ENCODE measurements at places on chromosomes 11 and 22.

GRCh38 chr11:134584001-134584561, 172.0 kb upstream of the B3GAT1 start:
- no peak for DNase-seq

DNA sequence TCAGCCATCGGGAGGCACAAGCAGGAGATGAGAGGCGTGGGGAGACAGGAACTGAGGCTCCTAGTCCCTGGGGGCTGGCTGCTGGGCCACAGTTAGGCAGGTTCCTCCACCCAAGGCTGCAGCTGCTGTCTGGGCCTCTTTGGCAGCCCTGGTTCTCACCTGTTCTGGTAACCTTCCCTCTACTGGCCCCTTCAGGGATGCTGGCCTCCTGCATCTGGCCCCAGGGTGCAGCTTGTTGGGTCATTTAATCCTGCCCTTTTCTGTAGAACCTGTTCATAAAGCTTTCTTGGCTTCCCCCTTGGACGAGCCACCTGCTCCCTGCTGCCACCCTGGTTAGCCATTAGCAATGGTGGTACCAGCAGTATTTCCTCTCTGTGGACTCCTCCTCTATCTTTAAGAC, 5.5 kb downstream of the USH1C start:
- no peak for DNase-seq

DNA sequence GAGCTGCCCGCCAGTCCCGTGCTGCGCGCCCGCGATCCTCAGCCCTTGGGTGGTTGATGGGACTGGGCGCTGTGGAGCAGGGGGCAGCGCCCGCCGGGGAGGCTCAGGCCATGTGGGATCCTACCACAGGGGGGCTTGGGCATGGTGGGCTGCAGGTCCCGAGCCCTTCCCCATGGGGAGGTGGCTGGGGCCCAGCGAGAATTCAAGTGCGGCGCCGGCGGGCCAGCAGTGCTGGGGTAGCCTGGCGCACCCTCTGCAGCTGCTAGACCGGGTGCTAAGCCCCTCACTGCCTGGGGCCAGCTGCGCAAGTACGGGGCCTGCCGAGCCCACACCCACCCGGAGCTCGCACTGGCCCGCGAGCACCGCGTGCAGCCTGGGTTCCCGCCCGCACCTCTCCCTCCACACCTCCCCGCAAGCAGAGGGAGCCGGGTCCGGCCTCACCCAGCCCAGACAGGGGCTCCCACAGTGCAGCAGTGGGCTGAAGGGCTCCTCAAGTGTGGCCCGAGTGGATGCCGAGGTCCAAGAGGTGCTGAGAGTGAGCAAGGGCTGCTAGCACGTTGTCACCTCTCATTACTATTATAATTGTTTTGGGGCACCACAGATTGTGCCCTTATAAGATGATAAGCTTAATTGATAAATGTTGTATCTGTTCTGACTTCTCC, 333.2 kb downstream of the CASP12 start:
- DNase-seq = no peak

- no peak for DNase-seq
Measured at GRCh38 chr11:72932132-72932570, 117.9 kb downstream of the ATG16L2 start.

- DNase-seq = no peak
Measured at GRCh38 chr22:46843821-46844255, 81.4 kb downstream of the TBC1D22A start.

DNA sequence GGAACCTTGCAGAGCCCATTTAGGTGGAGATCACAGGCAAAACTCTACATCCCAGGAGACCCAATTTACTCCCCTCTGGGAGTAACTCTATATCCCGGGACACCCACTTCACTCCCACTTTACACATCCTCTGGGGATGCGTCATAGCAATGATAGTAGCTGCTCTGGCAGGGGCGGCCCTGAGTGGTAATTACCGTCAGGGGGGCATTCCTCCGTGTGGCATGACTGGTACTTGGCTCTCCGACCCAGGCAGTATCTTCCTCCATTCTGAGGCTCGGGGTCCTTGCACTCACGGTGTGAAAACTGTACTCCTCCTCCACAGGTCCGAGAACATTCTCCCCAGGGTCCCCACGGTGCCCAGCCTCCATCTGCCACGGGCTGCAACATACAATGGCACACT, 17.2 kb downstream of the ADAMTS8 start:
- no peak for DNase-seq

DNA sequence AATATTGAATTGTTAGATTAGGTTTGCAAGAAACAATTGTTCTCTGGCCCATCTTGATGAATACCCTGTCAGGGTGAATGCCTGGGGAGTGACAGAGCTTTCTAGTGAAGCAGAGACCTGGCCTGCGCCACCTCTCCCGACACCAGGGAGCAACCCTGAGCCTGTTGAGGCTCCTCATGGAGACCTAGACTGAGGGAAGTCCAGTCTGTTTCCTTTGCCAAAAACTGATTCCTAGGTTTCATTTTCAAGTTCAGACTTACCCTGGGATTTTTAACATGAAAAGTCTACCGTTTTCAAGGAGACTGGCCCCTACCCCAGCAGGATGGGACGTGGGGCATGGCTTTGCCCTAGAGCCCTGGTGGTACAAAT, 173.7 kb upstream of the SORL1-AS1 start:
- no peak for DNase-seq

- DNase-seq = no peak
Measured at GRCh38 chr22:40203572-40203971, 25.8 kb downstream of the TNRC6B start.

DNA sequence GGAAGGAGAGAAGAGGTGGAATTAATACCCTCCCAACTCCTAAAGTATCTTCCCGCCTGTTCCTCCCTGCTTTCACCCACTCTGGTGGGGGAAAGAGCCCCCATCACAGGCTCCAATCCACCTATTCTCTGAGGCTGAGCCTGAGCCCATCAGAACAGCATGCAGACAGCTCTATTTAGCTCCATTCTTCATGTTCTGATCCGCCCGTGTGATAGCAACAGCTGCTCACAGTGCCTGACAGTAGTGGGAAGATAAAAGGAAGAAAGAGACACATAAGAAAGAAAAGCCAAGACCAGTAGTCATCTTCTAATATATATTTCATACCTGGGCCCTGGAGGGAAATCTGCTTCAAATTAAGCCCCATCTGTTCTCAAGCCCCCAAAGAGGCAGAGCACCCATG, 80.3 kb upstream of the AKIP1 start:
- no peak for DNase-seq

DNA sequence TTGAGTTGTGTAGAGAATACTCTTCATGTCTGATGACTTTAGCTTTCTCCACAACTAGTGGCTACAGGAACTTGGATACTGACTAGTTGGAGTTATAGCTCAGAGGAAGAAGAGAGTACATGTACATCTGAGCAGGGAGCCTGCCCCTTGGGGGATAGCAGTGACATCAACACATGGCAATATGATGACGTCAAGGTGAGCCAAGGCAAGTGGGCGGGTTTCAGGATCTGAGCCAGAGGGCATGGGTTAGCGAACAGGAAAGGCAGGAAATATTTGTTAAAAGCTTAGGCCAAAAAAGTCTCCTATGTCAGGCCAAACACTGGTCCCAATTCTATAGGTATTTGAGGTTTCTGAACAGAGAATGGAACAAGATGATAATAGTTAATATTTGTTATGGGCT, 42.0 kb upstream of the HORMAD2 start:
- no peak for DNase-seq

DNA sequence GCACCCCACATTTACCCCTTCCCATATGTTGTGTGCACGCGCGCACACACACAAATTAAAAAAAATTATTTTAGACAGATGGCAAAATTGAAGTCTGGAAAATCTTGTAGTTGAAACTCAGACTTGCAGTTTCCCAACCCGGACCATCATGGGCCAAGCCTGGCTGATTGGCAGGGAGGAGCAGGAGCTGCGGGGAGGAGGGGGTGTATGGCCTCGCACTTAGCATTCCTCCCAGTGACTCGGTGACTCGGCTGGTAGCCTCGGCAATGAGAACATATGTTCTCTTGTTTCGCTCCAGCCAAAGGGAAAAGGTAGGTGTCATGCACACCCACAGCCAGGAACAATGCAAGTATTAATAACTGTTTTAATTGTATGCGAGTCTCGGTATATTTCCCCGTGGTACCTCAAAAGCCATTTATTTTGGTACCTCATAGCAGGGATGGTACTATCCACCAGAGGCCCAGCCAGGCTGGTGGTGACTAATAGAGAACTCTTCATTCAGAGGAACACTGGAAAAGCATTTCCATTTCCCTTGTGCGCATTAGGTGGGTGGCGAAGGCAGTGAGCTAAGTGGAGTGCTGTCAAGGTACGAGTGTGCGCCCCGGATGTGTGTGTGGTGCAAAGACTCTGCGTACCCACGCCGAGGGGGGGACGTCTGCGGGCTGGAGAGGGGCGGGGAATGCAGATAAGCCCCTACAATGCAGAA, 92.5 kb downstream of the DSCAML1 start:
- DNase-seq = no peak

DNA sequence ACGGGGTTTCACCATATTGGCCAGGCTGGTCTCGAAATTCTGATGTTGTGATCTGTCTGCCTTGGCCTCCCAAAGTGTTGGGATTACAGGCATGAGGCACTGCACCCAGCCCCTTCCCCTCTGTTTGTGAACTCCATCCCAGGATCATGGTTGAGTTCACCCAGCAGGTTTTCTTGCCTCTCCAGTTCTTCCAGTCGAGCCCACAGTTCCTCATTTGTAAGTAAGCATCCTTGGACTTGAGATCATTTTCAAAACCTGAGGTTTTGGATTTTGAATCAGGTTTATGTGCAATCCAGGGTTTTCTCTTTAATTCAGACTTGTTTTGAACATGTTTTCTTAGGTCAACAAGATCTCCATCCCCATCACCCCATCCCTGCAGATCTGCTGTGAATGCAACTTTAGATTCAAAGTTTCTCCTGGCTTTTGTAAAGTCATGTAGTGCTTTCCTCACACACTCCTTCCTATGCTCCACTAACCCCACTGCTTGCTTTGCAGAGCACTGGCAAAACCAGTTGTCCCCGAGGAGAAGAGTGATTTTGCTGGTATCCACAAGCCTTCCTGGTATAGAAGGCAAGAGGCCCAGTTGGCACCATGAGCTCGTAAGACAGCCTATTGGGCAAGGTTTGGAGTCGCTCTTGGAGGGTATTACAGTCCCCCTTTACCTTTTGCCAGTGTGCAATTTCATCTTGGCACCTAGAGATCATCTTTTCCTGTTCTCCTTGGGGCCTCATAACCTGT, 14.7 kb upstream of the VPREB1 start:
- DNase-seq = no peak

GRCh38 chr11:94791216-94791889, 23.2 kb downstream of the AMOTL1 start:
- no peak for DNase-seq

- DNase-seq = no peak
Measured at GRCh38 chr11:101083335-101083734, 46.3 kb downstream of the PGR start.

- no peak for DNase-seq
Measured at GRCh38 chr11:107071129-107071528, 52.9 kb upstream of the GUCY1A2 start.

DNA sequence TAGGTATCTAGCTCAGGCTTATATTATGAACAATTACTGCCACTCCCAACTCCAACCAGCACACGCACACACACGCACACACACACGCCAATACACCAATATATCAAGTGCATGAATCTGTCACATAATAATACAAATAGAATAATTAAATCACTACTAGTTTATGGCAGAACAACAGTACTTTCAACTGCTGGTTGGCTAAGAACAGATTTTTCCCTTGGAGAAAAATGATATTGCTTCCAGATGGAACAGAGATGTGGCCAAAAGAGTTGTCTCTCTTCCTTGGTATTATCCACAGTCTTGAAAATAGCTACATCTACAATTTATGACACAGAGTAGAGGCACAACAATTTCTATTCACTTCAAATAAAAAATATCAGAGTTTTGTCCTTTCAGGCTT, 538.3 kb upstream of the FAT3 start:
- no peak for DNase-seq

GRCh38 chr11:135027461-135027860, 615.4 kb upstream of the B3GAT1 start:
- DNase-seq = no peak
